ENCODE measurements at places on chromosomes 3 and 15.

DNA sequence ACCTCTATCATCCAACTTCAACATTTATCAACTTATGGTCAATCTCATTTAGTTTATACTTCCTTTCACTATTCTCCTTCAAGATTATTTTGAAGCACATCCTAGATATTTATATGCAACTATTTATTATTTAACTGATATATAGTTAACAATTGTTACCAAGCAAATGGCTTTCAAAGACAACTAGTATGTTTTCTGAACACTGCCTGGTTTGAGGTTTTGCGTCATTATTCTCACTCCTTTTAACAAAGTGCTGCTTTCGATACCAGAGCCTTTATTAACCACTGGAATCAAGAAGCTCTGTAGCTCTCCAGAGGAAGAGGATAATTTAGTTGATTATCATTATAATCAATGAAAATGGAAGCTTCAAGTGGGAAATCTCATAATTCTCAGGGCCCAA lies 19.6 kb downstream of the ZIC1 start:
- DNase-seq, result no peak

GRCh38 chr15:34883633-34884032 lies 85.9 kb downstream of the AQR start:
- no peak for DNase-seq

- DNase-seq, result no peak
Measured at GRCh38 chr15:42724276-42724675, 12.7 kb downstream of the CDAN1 start.

- no peak for DNase-seq
Measured at GRCh38 chr3:188007897-188008296, 146.1 kb upstream of the LPP start.

DNA sequence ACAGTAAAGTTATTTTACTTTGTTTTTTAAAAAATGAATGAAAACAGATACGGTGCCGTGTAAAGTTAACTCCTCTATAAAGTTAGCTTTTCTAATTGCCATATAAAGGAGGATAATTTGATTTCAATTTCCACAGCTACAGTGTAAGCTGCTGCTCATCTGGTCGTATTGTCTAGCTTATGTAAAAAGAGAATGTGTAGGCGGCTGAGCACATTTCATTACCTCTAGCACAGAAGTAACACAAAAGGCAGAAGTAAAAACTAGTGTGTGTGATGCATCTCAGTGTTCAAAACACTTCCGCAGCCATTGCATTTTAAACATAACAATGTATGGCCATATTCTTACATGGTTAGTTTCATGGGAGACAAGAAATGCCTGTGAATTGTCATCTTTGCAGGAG lies 105.0 kb upstream of the P2RY1 start:
- no peak for DNase-seq

DNA sequence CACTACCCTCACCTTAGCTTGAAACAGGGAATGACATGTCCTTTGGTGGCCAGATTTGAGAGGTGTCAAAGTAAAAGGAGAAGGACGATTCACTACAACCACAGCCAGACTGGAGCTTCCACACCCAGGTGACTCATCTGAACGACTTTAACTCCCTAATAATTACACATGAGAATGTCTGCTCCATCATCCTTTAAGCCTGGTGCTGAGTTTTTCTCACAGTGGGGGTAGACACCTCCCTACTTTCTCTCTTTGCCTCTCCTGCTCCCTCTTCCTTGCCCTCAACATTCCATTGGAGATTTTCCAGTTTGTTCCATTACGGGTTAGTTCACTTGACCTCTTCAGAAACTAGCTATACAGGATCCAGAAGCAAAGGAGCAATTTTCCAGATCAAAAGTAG lies 154.3 kb upstream of the BHLHE40 start:
- peak; percentile 44 for DNase-seq

GRCh38 chr15:90126022-90126421 lies 23.8 kb upstream of the IDH2 start:
- no peak for DNase-seq

DNA sequence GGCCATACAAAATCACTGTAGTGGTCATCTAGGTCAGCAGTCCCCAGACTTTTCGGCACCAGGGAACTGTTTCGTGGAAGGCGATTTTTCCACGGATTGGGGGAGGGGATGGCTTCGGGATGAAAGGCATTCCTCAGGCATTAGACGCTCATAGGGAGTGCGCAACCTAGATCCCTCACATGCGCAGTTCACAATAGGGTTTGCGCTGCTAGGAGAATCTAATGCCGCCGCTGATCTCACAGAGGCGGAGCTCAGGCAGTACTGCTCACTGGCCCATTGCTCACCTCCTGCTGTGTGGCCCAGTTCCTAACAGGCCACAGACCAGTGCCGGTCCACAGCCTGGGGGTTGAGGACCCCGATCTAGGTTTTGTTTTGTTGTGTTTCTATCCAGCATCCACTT lies 200.1 kb downstream of the SLC9A9 start:
- DNase-seq, result no peak

DNA sequence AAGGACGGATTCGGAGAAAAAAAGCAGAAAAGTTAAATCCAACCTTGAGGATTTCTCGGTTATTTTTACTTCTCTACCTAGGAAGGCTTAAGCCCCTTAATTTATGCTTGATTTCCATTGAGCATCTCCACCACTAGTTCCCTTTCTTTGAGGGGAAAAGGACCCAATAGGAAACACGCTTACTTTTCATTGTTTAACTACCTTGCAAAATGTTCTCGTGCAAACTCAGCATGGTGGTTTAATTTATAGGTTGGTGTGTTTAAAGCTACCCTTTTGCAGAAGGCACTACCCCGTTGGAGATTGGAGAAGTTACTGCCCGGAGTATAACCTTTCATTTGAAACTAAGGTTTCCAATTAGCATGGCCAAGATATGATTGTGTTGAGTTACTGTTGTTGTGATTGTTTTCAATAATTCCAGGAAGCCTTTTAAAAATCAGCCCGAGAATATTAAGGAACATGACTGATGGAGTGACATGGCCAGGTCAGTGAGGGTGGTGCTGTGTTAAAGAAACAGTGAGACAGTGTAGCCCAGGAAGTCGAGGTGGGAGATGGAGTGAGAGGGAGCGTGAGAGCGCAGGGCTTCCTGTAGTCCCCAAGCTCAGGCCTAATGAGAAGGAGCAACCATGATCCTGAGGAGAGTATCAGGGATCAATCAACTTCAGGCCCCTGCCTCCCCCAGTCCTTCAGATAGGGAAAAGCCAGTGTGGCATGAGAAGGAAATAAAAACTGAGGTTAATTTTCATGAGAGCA lies 76.6 kb downstream of the AQP9 start:
- no peak for DNase-seq

DNA sequence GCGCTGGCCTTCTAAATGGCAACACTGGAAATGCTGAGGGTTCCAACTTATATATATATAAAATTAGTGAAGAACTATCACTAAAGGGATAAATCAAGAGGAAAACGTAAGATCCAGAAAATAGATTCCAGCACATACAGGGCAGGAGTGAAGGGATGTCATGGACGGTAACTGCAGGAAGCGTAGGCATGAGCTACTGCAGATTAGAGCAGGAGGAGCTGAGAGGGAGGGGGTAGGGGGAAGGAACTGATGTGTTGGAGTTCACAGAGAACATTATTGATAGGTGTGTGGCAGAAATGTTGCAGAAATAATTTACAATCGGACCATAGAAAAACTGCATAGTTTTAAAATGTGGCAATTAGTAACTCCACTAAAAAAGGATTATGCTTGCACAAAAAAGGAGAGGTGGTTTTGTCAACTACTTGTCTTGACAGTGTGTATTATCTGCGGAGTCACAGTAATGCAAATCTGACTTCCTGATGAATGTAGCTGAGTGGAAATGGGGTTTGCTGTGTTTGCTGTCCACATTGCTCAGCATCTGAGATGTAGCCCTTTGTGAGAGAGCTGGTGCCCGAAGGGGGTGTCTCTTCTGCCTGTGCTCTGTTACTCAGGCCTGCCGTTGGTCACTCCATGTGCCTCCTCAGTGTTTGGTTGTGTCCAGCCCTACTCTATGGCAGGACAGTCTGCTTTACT lies 61.2 kb downstream of the PAK2 start:
- DNase-seq, result no peak
